Mesothelial cell of epicardium (in vitro differentiated cells): ENCODE measurements at places on chromosomes 4 and X. TPM values are rescaled to one million over a fixed set of nuclear protein-coding genes. Genes with fewer than 3 reads are reported as not detected.

DNA sequence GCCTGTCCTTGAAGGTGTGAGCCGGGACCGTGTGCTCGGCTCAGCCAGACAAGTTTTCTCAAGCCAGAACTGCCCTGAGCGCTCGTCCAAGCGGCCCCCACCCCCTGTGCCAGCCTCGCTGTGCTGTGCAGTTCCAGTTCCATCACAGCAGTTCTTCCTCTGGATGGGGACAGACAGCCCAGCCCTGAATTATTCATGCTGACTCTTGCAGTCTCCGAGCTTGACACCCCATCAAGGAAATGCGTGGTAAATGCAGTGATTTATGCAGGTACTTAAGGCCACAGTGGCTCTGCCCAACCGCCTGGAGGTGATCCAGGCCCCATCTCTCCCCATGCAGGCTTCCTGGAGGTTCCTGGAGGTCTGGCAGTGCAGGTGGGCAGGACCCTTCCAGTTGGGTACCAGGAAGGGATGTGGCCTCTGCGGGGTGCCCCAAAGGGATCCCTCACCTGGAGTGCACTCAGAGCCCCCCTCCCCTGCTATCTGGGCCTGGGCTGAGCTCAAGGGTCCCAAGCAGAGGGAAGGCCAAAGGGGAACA is 44.8 kb upstream of the HMX1 start:
- peaks cover 43% of the 10 kb centered on the region for H3K27me3 ChIP-seq
- peaks cover 6% of the 10 kb centered on the region for H3K4me1 ChIP-seq

Gene NXF2
- total RNA-seq = not detected in 3 replicates

DNA sequence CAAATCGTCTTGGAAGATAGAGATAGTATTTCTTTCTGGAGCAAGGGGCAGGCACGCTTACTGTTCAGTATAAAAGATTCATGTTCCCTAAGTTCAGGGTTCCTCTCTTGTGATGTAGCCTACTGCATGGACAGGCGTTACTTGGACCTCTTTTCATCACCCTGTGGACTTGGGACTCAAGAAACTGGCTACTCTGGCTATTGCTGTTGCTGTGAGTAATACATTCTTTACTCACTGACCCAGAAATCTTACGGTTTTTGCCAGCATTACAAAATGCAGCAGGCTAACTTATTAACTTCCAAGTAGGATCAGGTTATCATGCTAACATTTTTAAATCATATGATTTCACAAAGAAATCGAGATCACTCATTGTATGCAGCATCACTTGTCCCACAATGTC is 12.8 kb upstream of the GUCY1B1 start:
- no peaks in the 10 kb centered on the region for H3K36me3 ChIP-seq
- H3K27ac ChIP-seq = no peak overlapping the region
- H3K27me3 ChIP-seq = no peaks in the 10 kb centered on the region
- DNase-seq = no peak
- no peaks in the 10 kb centered on the region for H3K4me1 ChIP-seq
- no peak overlapping the region for H3K4me3 ChIP-seq

GRCh38 chr4:24849351-24849750 is 54.0 kb downstream of the SOD3 start:
- no peaks in the 10 kb centered on the region for H3K27me3 ChIP-seq
- no peaks in the 10 kb centered on the region for H3K36me3 ChIP-seq

- no peaks in the 10 kb centered on the region for H3K27me3 ChIP-seq
- H3K36me3 ChIP-seq = no peaks in the 10 kb centered on the region
- no peak for DNase-seq
- peaks cover 35% of the 10 kb centered on the region for H3K4me1 ChIP-seq
- no peak overlapping the region for H3K4me3 ChIP-seq
Measured at GRCh38 chrX:43706786-43707370, 50.8 kb downstream of the MAOA start.

- no peaks in the 10 kb centered on the region for H3K27me3 ChIP-seq
- no peak overlapping the region for H3K4me3 ChIP-seq
- H3K4me1 ChIP-seq = peaks cover 16% of the 10 kb centered on the region
- peaks cover 13% of the 10 kb centered on the region for H3K36me3 ChIP-seq
- H3K27ac ChIP-seq = no peak overlapping the region
- DNase-seq = no peak
Measured at GRCh38 chrX:10516781-10517322, 103.5 kb downstream of the MID1 start.

Gene TLR3
- total RNA-seq = 9.1 to 9.3 TPM (median 9.2 TPM) in 3 replicates

Gene USP17L26
- total RNA-seq = not detected in 3 replicates

GRCh38 chr4:133178956-133179355 is 29.9 kb downstream of the PCDH10 start:
- H3K36me3 ChIP-seq = no peaks in the 10 kb centered on the region
- no peaks in the 10 kb centered on the region for H3K27me3 ChIP-seq
- DNase-seq = no peak
- H3K4me1 ChIP-seq = peaks cover 2% of the 10 kb centered on the region
- no peak overlapping the region for H3K27ac ChIP-seq
- H3K4me3 ChIP-seq = no peak overlapping the region
